Activated CD8-positive, alpha-beta memory T cell treated with anti-CD3 and anti-CD28 coated beads, Interleukin-2, amount 50 U/mL, for 48 hours (primary cell): ENCODE measurements at places on chromosomes 6 and 20.

- DNase-seq = no peak
These were observed 45.3 kb upstream of the DSN1 start for GRCh38 chr20:36818861-36819260.

GRCh38 chr20:41608606-41609005, 9.6 kb downstream of the CHD6 start:
- no peak for DNase-seq

DNA sequence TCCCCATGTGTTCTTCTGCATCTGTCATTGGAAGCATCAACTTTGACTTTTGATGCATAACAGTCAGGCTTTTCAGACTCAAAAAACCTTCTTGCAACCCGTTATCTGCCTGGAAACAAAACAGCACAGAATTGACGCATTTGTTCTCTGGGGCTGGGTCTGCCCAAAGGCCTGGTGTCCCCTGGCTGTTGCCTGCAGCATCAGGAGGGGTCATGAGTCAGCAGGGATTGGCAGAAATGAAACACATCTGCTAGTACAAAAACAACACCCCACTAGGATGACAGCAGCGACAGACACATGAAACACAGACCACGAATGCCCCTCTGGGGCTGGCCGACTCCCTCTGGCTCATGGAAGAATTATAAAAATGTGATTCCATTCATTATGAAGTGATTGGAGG, 157.6 kb upstream of the INSM1 start:
- DNase-seq = no peak

DNA sequence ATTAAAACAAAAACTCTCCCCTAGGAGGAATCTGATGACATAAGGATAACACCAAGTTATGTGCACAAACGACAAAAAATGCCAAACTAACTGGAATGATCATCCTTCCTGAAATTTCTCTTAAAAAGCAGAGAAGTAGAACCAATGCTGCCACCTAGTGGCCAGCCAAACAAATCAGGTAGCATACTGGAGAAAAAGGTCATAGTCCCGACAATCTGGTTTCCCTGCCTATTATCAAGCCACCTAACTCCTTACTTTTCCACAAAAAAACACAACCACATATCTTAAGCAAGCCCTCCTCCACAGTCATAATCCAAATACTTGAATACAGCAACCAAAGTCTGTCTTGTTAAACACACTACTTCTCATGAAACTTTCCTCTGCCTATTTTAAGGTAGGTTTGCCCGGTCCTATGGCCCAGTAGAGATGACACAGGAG, 5.3 kb downstream of the OARD1 start:
- DNase-seq = peak; percentile 77

GRCh38 chr20:59515013-59515905, 89.1 kb upstream of the PHACTR3 start:
- DNase-seq = no peak

DNA sequence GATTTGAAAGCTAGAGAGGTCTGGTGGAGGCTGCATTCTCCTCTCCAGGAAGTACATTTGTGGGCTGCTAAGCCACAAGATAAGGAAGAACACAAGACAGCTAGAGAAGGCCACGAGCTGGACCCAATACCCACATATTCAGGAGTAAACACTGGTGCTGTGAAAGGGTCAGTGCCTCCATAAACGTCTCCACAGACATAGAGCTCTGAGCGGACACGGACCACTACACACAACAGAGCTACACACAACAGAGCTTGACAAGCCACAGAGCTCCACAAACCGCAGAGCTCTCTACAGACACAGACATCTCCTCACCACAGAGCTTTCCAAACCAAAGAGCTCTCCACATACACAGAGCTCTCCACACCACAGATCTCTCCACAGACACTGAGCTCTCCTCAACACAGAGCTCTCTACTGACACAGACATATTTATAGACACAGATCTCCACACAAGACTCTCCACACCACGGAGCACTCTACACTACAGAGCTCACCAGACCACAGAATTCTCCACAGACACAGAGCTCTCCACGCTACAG, 51.9 kb downstream of the ERMARD start:
- DNase-seq = no peak

DNA sequence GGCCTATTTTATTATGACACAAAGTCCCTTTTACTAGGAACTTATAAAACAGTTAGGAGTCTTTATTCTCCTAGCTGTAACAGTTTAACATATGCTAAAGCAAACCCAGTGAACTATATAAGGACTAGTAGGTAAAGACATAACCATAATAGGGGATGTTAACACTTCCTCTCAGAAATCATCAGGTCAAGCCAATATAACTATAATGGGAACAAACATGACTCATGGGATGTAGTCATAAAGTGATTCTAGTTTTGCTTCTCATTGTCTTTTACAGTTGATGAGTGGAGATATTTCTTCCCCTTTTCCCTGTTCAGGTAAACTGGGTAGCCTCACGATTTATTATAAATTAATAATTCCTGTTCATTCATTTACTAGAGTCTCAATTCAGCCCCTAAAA, 9.7 kb downstream of the PTCHD4 start:
- no peak for DNase-seq

- DNase-seq = peak; percentile 62
These were observed 778 bp downstream of the MCCD1 start for GRCh38 chr6:31529329-31530150.

- DNase-seq = no peak
These were observed 334.9 kb downstream of the TAF4 start for GRCh38 chr20:61730631-61731362.

DNA sequence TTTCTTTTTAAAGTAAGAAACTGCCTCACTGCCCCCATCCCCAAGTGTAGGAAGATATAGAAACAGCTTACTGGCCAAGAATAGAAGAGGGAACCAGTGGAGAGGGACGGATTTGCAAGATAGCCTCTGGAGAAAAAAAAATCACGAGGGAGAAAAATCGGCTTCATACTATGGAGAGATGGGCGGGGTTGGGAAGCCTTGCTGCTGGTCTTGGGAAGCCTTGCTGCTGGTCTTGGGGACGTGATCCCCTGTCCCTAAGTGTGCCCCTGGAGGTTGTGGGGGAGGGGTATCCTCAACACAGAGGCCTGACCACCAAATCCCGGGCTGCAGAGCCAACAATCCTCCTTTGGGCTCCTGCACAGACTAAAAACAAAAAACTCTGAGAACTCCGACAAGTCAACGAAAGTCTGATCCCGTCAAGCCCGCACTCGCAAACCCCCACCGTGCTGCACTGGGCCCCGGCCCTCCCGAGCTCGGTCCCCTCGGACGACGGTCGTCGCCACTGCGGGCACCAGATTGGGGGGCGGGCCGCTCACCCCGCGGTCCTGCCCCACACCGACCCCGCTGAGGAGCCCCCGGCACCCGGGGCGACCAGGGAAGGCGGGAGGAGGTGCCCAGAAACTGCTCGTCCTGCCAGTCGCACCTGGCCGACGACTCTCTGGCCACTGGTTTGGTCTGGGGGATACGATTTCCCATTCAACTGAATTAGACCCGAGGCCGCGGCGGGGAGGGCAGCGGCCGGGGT, 750 bp downstream of the MAP7 start:
- peak; percentile 52 for DNase-seq

DNA sequence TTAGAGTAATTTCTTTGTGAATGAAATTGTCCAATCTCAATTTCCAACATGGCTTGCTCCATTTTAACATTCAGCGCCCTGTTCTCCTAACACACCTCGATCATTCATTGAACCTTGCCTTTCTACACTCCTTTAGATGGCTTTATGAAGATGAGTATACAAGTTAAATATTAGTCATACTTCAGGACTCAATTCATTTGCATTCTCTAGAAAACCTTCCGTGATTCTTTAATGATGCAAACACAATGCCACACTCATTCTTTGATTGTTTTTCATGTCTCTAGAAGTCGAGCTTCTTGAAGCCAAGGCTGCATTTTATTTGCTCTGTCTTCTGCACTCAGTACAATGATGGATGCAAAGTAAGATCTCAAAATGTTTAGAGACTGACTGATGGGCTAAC, 641.2 kb downstream of the DOK5 start:
- DNase-seq = no peak

GRCh38 chr6:78605909-78606446, 261.4 kb upstream of the IRAK1BP1 start:
- DNase-seq = no peak

DNA sequence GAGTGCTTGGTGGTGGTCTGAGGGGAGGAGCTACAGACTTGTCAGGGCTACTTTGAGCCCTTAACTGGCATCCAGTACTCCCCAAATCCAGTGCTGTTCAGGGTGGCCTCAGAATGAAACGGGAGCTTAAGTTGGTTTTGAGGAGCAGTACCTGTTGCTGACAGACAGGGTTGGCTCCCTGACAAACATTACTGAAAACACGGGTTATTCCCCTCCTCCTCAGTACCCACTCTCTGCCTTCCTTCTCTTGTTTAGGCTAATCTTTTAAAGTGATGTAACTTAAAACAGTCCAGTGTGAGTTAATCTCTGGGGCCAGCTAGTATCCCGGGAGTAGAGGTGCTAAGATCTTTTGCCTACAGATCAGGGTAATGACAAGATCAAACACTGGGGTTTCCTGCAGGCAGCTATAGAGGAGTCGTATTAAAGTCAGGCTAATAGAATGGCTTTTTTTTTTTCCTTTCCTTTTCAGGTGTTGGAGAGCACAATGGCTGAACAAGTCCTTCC, 3.7 kb downstream of the TNFAIP3 start:
- no peak for DNase-seq

GRCh38 chr6:15113587-15113986, 132.3 kb upstream of the JARID2 start:
- no peak for DNase-seq

GRCh38 chr6:120816794-120817193, 517.5 kb downstream of the TBC1D32 start:
- DNase-seq = no peak

DNA sequence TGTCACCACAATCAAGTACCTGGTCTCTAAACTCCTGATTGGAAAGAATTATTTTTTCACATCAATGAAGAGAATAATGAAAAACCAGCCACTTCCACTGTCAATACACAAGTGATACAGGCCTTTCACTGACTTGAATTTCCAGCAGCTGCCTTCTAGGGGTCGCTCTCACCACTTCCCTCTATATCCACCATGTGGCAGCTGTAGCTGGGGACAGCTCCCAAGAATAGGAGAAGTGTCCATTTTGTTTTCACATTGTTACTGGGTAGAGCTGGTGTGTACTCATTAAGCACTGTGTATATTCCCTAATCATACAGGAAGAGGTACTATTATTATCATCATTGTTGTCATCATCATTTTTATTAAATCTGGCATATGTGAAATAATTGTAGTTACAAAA, 438.4 kb upstream of the SPTLC3 start:
- no peak for DNase-seq

- DNase-seq = no peak
These were observed 121.8 kb upstream of the PHACTR3 start for GRCh38 chr20:59482351-59483187.

GRCh38 chr6:44333273-44333919, 9.1 kb upstream of the SPATS1 start:
- no peak for DNase-seq

DNA sequence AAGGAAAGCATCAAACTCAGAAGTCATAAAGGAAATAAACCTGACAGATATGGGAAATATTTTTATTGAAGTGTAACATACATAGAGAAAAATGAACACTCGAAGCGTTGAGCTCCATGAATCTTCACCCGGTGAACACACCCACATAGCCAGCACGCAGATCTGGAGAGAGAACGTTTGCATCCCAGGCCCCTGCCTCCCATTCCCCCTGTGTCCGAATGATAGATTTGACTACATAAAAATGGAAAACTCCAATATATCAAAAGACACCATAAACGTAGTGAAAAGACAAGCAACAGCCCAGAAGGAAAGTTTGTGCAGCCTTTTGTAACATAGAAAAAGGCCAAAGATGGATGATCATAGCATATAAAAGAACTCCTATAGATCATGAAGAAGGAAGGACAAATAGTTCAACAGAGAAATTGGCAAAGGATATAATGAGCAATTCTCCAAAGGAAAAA, 17.1 kb downstream of the SYNJ2 start:
- DNase-seq = no peak

DNA sequence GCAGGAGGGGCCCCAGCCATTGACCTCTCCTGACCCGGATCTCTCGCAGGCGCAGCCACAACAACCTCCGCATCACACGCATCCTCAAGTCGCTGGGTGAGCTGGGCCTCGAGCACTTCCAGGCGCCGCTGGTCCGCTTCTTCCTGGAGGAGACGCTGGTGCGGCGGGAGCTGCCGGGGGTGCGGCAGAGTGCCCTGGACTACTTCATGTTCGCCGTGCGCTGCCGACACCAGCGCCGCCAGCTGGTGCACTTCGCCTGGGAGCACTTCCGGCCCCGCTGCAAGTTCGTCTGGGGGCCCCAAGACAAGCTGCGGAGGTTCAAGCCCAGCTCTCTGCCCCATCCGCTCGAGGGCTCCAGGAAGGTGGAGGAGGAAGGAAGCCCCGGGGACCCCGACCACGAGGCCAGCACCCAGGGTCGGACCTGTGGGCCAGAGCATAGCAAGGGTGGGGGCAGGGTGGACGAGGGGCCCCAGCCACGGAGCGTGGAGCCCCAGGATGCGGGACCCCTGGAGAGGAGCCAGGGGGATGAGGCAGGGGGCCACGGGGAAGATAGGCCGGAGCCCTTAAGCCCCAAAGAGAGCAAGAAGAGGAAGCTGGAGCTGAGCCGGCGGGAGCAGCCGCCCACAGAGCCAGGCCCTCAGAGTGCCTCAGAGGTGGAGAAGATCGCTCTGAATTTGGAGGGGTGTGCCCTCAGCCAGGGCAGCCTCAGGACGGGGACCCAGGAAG, 4.5 kb upstream of the COL9A3 start:
- DNase-seq = no peak

GRCh38 chr6:14818422-14818884, 427.4 kb upstream of the JARID2 start:
- no peak for DNase-seq

DNA sequence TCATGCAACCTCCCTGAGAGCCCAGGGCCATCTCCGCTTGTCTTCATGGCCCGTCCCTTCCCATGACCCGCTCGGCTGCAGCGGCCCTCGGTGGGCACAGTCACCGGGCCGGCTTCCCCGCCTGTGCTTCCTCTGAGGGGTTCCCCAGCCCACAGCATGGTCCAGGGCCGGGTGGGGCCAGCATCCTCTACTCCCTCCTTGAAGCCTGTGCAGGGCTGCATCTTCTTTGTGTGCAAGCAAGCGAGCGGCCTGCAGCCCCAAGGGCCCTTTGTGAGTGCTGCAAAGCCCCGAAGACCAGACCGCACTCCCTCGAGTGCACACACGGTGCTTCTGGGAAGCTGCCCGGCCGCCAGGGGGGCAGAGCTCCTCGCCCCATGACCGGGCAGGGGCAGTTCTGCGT, 265.8 kb downstream of the TAF4 start:
- no peak for DNase-seq

DNA sequence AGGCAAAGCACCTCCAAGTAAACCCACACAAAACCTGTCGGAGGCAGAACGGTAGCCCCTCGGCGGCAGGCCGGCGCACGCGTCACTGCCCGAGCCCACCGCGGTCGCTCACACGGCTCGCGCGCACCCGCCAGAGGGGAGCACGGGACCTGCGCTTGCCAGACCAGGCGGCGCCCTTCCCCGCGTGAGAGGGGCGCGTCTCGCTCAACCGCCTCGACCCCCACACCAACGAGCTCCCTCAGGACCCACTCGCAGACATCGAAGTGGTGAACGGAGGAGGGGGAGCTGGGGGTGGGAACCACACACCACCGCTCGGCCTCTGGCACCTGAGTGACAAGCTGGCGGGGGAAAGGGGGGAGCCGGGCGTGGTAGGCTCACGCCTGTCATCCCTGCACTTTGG, 1513.4 kb upstream of the DEFB115 start:
- DNase-seq = no peak
